ENCODE measurements at places on chromosomes 2 and 18.

DNA sequence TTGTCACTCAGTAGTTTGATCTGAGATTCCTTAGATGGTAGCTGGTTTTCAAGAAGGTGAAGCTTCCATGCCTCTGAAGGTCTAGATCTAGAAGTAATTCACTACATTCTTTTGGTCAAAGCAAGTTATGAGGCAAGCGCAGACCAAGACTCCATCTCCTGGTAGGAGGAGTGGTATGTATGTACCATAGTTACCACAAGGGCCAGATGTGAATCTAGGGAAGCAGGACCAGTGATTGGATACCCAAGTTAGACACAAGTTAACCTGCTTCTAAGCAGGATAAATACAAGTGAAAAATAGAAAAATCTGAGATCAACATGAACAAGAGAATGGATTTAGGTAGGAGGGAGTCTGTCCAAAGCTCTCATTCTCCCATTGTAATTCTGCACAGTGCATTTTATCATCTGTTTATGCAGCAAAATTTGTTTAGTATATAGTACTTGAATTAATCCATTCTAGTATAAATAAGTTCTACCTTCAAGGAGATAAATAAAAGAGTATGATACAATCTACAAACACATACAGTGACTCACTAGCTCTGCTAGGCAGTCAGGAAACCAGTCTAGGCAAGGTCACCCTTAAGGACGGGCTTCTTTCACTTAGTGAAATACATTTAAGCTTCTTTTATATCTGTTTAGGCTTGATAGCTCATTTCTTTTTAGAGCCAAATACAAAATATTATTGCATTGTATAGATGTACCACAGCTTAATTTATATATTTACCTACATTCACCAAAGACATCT lies 14.2 kb upstream of the DOCK10 start:
- no peak for DNase-seq

- no peak for DNase-seq
These were observed 115.0 kb upstream of the TMEM200C start for GRCh38 chr18:6010284-6010683.

DNA sequence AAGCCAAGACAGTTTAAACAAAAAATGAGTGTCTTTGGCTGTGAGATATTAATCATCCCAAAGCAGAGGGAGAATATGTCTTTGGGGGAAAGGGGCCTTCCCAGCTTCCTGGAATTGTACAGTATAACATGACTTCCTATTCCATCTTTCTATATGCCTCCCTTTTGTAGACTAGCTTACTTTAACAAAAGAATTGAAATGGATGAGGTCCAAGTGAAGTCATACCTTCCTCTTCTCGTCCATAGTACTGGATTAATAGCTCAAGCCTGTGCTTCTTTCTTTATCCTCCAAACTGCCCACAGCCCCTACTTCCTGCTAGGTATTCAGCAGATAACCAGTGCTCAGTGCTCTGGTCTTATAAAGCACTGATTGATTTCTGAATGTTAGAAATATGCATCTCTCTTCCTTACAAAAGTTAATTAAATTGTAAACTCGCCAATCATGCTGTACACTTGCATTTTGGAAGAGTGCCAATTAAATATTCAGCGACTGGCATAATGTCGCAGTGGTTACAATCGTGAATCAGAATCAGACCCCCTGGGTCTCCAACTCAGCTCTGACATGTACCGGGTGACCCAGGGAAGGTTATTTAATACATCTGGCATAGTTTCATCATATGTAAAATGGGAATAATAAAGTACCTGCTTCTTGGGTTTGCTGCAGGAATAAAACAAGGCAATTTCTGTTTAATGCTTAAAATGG lies 325.1 kb downstream of the RND3 start:
- no peak for DNase-seq

DNA sequence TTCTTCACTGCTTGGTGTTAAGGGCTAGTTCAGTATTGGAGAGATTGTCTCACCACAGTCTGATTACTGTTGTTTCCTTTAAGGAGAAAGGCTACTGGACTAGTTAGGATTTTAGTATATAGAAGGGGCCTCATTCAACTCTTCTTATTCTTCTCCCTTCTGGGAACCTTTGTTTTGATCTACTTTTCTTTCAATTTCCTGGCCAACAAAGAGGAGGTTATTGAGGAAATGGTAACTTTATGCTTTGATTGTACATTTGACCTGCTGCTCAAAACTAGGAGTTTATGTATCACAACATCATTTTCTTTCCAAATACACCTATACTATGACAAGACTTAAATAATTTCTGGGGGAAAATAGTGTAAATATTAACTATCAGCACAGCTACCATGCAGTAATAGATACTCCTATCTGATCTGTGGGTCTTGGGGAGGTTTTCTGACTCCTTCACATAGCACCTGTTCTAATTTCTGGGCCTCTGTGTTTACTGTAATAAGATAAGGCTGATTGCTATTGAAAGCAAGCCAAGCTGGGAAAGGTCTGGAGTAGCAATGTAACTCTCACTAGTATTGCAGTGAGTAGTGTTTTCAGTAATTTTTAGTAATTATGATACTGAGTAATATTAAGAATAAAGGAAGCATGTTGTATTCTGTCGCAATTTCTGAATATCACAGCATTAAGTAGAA lies 395.3 kb downstream of the NUP35 start:
- no peak for DNase-seq

- no peak for DNase-seq
These were observed 28.4 kb upstream of the CCDC102B start for GRCh38 chr18:68769461-68769860.

DNA sequence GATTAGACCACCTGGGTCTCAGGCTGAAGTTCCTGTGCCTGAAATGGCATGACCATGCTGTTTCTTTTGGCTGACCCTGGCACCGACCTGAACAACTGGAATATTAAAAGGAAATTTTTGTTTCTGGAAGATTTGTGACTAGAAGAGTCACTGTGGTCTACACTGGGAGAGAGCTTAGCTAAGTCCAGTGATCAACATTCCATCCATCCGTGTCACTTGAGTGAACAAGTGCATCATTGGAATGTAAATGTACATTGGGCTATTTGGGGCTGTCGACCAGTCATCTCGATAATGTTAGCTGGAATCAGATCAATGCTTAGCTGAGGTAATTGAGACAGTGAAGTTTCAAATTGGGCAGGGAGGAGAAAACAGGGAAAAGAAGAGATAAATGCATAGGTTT lies 95.4 kb upstream of the CCDC85A start:
- DNase-seq: no peak

- no peak for DNase-seq
These were observed 61.7 kb downstream of the KIAA1328 start for GRCh38 chr18:36890598-36890997.

DNA sequence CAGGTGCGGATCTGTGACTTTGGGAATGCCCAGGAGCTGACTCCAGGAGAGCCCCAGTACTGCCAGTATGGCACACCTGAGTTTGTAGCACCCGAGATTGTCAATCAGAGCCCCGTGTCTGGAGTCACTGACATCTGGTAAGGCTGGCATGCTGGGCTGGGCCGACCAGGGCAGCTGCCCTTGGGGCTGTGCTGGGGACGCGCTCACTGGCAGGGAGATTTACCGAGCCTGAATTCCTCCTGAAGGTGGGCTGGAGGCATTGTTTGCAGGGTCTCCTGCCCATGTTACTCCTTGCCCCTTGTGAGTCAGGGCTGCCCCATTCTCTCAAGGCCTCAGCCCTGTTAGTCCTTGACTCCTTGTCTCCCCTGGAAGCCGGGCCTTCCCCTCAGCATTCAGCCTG lies 18.7 kb upstream of the GMPPA start:
- no peak for DNase-seq

- peak; percentile 98 for DNase-seq
These were observed at the start of gene RHBDD1 for GRCh38 chr2:226835796-226836547. RHBDD1 (plus strand) TSS chr2:226836054; CDS start chr2:226864694, 28,640 bp downstream.

DNA sequence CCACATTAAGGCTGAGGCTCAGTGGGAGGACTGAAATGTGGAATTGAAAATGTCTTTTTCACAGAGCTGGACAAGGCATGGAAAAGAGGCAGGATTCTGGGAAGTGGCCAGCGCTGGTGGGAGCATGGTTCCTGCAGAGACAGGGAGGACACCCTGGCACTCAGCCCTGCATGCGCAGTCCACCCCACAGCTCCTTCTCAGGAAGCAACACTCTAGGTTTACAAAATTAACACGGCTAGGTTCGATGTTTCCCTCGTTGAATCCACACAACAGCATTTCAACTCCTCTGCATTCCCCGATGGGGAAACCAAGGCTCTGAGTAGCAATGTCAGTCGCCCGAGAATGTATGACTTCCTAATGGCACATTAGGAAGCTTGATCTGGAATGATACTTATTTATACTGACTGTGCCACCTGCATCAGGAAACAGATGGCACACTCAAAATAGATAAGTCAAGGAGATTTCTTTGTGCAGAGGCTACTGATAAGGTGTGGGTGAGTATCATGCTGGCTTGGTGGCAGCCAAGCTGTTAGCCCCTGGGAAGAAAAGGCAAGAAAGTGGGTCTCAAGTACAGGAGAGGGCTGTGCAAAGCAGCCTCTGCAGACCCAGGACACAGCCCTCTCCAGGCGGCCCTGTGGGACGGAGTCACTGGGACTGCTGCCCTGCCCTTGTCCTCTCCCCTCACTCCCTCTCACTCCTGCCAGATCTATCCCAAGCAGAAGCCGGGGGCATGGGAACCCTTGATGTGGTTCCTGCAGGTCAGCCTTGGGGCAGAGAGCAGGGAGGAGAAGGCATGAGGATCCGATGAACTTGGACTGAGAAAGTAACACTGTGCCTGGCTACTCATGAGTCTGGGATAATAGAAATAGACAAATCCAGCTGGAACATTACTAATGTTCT lies 158.4 kb upstream of the FHL2 start:
- no peak for DNase-seq

DNA sequence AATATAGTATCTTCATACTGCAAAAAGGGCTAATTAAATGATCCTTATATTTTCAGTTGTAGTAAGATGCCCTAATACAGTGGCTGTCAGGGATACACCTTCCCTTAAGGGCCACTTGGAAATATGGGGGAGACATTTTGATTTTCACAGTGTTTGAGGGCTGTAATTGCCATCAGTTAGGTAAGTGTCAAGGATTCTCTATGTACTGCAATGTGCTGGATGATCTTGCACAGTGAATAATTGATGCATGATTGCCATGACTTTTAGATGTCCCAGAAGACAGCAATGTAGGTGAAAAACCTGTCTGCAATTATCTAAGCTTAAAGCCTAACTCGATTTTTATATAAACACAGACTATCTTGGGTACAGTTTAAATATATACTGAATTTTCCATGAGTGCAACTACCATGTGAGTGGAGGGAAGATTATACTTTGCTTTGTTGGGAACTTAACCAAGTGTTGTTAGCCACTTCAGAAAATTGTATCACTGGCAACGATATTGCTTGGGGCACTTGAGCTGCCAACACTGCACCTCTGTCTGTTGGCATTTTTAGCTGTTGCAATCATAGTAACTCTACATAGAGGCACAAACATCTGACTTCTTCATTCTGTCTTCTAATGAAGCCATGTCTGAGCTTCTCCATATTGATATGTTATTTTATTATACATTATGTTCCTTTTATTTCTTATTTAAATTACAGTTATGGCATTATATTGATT lies 45.2 kb downstream of the MAIP1 start:
- no peak for DNase-seq

Measured in GM06990 (cell line).